Spinal cord (tissue), 10 donors: ENCODE measurements at places on chromosomes 7 and 10.

- DNase-seq: no peak
Observed at GRCh38 chr10:114131094-114131493, 42.9 kb downstream of the CCDC186 start.

GRCh38 chr7:102165136-102165535 is 121.5 kb upstream of the SH2B2 start:
- DNase-seq: no peak

GRCh38 chr10:48504141-48504885 is 100.6 kb downstream of the ARHGAP22 start:
- no peak for DNase-seq

- DNase-seq: no peak
Observed at GRCh38 chr10:131870411-131870810, 30.4 kb upstream of the PPP2R2D start.

- DNase-seq: no peak
Observed at GRCh38 chr10:99143011-99143410, 92.6 kb downstream of the HPSE2 start.
